ENCODE measurements at places on chromosomes 12 and 14. TPM values are rescaled to one million over a fixed set of nuclear protein-coding genes. Genes with fewer than 3 reads are reported as not detected.

DNA sequence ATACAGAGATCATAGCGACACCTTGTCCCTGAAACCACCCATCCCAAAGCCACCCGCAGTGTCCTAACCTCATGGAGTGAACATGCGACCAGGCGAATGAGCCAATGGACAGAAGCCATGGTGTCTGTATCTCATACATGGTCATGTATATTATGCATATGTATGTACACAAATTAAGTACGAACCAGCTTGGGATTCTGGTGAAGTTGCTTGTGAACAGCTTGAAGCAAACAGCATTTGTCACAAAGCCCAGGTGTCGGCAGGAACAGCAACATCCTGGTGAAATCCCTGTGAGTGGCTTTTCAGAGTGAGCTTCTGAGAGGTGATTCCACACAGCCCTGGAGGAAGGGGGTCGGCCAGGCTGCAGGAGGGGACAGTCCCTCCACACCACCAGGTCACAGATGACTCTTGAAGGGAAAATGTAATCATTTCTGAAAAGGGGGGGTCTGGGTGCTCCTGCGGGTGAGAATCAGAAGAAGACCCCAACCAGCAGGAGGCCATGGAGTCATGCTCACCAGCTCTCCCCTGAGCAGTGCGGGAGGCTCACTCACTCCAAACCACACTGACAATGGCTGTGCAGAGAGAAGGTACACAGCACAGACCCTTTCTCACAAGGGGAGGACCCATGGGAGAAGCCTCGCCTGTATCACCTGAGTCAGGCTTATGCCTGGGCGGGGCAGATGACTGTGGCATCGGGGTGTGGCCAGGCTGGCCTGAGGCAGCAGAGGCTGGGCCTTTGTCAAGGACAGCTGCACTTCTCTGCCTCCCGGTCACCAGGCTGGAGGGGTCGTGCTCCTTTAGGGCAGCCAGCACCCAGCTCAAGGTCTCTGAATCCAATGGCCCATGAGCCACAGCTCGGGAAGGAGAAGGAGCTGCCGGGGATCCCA, 14.3 kb downstream of the CHGA start:
- DNase-seq = no peak

GRCh38 chr12:129378496-129378895, 525.2 kb downstream of the GLT1D1 start:
- no peak for DNase-seq

GRCh38 chr14:92421751-92422150, 91.8 kb upstream of the RIN3 start:
- DNase-seq = no peak

GRCh38 chr12:52350786-52351185, 16.5 kb downstream of the KRT85 start:
- no peak for DNase-seq

DNA sequence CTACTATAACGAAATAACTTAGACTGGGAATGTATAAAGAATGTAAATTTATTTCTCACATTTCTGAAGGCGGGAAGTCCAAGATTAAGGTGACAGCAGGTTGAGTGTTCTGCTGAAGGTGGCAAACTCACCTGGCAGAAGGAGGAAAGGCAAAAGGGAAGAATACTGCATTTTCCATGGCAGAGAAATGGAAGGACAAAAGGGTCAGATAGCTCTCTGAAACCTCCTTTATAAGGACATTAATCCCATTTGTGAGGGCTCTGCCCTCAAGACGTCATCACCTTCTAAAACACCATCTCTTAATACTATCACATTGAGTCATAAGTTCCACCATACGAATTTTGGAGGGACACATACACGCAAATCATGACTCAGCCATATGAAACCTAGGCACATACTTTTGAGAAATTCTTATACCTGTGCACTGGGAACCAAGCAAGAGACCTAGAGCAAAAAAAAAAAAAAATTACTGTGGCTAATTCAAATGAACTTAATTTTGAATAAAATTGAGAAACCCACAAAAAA, 1669.3 kb upstream of the FLRT2 start:
- DNase-seq = no peak

DNA sequence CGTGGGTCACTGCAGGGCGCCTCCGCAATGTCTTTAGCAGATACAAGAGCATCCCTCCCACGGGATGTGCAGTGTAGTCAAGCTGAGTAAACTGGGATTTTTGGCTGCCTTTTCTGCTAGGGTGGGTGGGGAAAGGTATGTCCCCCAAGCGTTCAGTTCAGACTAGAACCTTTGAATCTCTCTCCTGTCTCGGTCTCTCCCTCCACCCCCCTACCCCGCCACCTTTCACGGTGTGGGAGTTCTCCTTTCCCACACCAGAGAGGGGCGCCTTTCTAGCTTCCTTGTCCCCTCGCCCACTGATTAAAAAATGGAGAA, 525 bp upstream of the FAR2 start:
- no peak for DNase-seq

GRCh38 chr12:45244561-45245343, 28.9 kb downstream of the ANO6 start:
- no peak for DNase-seq

GRCh38 chr12:94286583-94287244, 138.3 kb downstream of the PLXNC1 start:
- DNase-seq = no peak

GRCh38 chr14:89485264-89485663, 68.2 kb upstream of the FOXN3 start:
- DNase-seq = no peak

GRCh38 chr14:96221109-96221650, 16.5 kb downstream of the BDKRB2 start:
- DNase-seq = no peak

DNA sequence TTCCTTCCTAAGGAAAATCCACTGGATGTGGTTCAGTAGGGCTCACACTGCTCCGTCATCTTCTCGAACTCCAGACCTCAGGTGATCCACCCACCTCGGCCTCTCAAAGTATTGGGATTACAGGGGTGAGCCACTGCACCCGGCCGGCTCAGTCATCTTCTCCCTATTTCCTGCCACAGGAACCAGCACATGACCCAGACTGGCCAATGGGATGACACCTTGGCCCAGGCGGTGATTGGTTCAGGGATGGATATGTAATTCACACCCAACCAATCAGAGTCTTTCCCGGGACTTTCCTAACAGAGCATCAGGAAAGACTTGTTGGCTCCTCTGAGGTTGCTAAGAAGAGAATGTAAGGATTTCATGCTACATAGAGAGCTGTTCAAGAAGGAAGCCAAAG, 19.2 kb upstream of the C12orf76 start:
- no peak for DNase-seq

DNA sequence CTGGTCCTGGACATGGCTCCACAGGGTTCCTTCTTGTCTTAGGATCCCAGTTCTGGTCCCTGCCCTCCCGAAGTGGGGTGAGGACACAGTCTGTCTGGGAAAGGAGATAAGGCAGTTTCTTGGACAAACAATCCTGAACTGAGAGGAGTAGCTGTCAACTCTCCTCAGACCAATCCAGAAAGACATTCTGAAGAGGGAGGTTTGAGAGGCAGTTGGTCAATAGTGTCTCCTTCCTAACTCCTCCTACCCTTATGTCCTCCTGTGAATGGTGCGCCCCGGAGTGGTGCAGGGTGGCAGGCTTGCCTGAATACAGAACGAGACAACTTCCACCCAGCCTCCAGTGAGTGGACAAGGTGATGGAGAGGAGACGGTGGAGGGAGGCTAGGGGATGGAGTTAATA, 15.4 kb upstream of the ASIC1 start:
- no peak for DNase-seq

ACOT6 gene
- total RNA-seq = not detected

ITGA7 gene
- 23.6 TPM for total RNA-seq

ARG2 gene
- 25.1 TPM for total RNA-seq

LRTM2 gene
- 0.48 TPM for total RNA-seq

NOS1 gene
- total RNA-seq = 0.49 TPM

TMEM30B gene
- 28.1 TPM for total RNA-seq

C12orf54 gene
- not detected for total RNA-seq
